ENCODE measurements at places on chromosomes 2 and 18. TPM values are rescaled to one million over a fixed set of nuclear protein-coding genes. Genes with fewer than 3 reads are reported as not detected.

GRCh38 chr18:74380916-74381315 lies 65.3 kb downstream of the C18orf63 start:
- peak; percentile 25 for DNase-seq

DNA sequence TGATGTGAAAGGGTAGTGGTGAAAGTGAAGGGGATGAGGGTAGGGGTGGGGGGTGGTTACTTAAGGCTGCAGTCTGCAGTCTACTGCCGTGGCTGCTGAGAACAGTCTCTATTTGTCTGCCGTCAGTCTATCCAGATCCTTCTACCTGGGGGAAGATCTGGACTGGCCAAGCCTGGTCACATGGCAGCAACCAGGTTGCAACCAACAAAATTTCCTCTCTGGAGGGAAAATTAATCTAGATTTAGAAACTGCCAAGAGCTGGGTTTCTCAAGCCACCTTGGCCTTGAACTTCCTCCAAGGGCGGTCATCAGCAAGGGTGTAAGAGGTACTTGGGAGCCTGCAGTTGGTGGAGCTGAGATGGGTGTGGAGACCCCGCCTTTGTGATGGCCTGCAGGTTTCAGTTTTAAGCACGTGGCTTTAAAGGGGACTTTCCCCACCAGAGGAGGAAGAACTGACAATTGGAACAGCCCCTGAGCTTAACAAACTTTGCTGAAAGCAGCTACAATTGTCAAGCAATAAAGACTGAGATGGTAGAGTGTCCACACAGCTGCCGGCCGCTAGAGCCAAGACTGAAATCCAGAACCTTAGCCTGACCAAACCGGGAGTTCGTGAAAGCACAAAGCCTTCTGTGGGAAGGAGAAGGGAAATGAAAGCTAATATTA lies 31.4 kb upstream of the KCMF1 start:
- peak; percentile 95 for DNase-seq

Gene POTEJ
- not detected for total RNA-seq

- no peak for DNase-seq
Observed at GRCh38 chr2:1651121-1652033, 92.9 kb downstream of the PXDN start.

DNA sequence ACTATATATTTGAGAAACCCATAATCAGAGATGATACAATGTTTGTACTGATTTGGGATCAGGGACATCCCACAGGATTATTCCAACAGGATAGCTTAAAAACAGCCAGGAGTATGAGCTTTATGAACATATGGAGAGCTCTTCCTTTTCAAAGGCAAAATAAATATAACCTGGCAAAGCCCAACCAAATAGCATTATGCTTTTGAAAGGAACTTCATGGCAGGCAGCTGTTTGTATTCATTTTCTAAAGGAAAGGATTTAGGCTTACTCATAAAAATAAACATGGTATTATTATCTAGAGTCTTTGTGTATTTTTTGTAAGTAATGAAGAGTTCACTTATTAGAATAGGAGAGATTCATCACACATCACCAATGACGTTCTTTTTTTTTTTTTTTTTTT lies 44.4 kb downstream of the CCDC195 start:
- DNase-seq = no peak

DNA sequence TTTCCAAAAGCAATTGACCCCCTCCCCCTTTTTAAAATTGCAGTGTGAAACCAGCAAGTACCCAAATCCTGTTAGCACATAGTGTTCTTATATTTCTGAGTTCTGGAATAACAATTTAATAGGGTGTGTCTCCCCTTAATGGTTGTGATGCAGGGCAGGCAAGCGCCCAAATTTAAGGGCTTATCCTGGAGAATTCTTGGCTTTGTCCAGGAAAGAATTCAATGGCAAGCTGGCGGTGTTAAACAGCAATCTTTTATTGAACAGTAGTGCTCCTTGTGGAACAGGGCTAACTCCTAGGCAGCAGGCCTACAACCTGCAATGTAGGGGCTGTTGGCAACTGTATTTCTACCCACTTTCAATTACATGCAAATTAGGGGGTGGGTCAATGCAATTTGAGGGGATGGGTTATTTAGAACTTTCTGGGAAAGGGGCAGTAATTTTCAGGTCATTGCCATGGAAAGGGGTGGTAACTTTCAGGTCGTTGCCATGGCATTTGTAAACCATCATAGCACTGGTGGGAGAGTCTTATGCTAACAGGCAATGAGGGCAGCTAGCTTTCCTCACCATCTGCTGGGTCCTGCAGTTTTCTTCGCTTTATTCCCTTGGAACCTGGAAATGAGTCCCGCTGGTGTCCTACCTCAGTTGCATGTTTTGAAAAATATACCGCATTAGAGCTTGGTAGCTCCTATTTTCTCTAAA lies 149.0 kb upstream of the KCTD1 start:
- no peak for DNase-seq

Gene CDKL4
- total RNA-seq = 0.32 TPM

GRCh38 chr2:67652679-67653078 lies 255.5 kb downstream of the ETAA1 start:
- DNase-seq = no peak

DNA sequence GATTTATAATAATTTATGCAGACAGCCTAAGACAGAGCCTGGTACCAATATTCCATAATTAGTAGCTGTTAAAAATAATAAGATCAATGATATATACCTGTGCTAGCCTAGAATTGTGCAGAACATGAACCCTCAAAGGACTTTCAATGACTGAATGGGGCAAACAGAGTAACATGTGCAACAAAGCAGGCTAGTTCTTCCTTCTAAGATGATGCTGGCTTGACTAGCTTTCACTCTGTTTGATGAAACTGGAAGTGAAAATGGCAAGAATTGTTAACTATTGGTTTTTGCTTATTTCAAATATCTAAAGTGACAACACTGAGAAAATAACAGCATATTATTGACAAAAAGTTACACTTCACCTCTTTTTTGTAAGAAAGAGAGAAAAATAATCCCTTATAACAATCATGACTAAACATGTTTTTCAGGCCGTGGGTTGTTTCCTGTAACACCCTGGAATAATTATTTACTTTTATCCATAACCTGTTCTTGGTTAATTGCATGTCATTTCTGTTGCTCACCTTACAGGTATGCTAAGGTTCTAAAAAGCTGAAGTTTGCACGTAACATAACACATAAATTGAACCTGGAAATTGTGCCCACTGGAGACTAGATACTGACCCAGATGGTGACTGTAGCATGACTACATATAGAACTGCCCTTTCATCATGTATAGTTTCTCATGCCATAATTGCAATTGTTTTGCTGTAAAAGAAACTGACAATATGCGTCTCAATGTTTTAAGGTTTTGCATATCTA lies 108.7 kb downstream of the C18orf54 start:
- DNase-seq = no peak

Gene CCDC142
- total RNA-seq = 26.5 TPM

Gene UGT1A3
- not detected for total RNA-seq

- no peak for DNase-seq
Observed at GRCh38 chr2:161839926-161840325, 215.7 kb downstream of the SLC4A10 start.

DNA sequence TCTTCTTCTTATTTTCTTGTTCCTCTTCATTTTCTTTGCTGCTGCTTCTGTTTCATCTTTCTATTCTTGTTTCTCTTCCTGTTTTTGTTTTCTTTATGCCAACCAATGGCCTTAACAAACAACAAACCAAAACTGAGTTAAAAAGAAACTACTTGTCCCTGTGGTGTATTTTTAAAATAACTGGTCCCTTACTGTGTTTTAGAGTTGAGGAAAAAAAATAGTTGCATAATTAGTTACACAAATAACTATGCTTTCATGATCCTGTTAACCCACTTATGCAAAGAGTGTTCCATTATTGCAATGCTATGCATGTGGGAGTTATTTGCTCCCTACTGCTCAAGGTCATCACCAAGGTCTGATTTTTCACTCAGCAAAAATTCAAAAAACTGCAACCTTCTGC lies 39.5 kb upstream of the IMP4 start:
- DNase-seq = no peak

DNA sequence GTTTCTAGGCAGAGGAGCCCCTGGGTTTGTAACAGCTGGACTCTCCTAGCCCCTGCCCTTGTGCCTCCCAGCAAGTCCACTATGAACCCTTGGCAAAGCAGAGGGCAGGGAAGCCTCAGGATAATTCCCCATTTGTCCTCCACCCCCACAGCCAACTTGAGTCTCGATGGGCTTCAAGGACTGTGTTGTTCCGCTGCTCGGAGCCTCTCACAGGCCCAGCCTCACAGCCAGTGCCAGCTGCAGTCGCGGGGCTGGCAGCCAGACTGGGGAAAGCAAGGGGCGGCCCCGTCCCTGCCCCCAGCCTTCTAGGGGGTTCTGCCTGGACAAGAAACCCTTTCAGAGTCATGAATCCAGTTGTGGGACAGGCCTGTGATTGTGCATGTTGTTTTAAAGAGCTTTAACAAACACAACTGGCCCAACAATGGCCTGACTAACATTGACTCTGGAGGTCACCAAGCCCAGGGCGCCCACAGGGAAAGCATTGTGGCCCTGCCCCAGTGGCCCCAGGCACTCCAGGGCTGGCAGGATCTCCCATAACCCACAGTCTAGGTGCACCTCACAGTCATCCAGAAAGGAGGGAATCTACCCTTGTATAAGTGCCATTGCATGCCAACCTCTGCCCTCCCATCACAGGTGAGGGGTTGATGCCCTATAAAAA lies 71.8 kb upstream of the DAPL1 start:
- DNase-seq = no peak

Gene DSG1
- total RNA-seq = not detected

Gene MRO
- not detected for total RNA-seq

Gene MC2R
- not detected for total RNA-seq

- DNase-seq = no peak
Observed at GRCh38 chr2:100104718-100105677, 37.4 kb downstream of the AFF3 start.

DNA sequence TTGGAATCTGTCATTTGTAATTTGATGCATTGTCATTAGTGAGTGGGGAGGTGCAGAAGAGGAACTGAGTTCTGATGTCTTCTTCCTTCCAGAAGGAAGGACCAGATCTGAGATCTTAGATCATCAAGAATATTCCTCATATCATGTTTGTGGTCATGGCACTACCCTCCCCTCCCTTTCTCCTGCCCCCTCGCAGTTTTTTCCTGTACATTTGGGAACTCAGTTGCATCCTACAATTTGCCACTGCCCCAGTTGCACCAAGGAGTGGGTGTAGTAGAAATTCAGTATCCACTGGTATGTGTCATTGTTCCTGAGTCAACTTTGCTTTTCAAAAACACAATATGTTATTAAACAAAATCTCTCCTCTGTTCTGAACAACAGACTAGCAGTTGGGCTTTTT lies 26.6 kb upstream of the ACVR1 start:
- DNase-seq = no peak

Gene TMEFF2
- not detected for total RNA-seq

DNA sequence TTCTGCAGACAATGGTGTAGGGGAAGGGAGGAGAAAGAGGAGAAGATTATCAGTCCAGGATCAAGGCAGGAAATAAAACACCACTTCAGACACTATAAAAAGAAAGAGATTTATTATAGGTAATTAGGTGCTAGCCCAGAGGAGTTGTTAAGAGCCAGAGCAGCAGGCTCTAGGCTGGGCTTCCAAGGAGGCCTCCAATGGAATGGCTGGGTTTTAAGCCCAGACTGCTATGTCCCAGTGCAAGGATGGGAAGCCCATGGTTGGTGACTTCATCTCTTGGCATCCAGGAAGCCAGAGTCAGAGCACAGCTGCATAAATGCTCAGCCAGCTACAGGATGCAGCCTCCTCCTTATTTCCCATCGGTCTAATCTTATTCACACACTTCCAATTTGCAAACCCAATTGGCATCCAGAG lies 95.6 kb downstream of the LAMA3 start:
- DNase-seq = no peak

GRCh38 chr2:71610671-71611070 lies 157.3 kb downstream of the DYSF start:
- DNase-seq = peak; percentile 32

DNA sequence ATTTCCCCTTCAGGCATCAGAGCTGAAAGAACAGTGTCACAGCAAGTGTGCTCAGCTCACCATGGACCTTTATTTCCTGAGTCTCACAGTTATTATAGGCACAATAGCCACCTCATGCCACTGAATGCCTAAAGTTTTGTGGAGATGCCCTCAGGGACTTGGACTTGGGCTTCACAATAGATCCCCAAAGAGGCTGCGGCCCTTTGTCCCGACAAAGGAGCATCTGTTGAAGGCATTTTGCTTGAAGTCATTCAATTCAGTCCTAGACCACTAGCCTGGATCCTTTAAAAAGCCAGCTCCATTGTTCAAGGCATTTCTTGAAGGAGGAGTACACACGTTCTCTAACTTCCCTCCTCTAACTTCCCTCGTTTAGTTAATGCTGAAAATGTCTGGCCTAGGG lies 125.4 kb downstream of the DCC start:
- no peak for DNase-seq

GRCh38 chr18:45920367-45920766 lies 46.8 kb downstream of the EPG5 start:
- DNase-seq = no peak

Gene SERPINE2
- total RNA-seq = 8.2 TPM

DNA sequence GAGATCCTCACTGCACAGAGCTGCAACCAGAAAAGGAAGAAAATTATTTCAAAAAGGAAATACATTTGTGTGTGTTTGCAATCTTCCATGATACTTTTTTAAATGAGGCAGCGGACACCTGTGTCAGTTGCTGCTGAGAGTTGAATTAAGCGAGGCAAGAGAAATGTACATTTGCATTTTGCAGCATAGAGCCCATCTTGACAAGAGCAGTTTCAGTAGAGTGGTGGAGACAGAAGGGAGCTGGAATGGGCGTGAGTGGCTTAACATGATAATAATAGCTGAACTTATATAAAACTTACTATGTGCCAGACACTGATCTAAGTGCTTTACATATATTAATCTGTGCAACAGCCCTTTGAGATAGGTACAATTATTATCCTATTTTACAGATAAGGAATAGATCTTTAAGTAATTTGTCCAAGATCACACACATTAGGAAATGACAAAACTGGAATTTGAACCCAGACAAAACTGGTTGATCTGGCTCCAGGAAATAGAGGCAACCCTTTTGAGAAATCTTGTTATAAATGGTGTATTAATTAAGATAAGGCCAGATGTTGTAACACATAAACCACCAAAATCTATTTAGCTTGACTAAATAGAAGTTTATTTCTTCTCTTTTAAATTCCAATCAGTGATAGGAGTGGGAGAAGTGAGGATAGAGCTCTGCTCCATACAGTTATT lies 68.7 kb downstream of the SDC1 start:
- DNase-seq = no peak

GRCh38 chr2:195659114-195659513 lies 2.1 kb downstream of the SLC39A10 start:
- DNase-seq = no peak

Gene FAM228A
- total RNA-seq = not detected
